GDM1 (cell line): ENCODE measurements at places on chromosomes 1 and 21.

DNA sequence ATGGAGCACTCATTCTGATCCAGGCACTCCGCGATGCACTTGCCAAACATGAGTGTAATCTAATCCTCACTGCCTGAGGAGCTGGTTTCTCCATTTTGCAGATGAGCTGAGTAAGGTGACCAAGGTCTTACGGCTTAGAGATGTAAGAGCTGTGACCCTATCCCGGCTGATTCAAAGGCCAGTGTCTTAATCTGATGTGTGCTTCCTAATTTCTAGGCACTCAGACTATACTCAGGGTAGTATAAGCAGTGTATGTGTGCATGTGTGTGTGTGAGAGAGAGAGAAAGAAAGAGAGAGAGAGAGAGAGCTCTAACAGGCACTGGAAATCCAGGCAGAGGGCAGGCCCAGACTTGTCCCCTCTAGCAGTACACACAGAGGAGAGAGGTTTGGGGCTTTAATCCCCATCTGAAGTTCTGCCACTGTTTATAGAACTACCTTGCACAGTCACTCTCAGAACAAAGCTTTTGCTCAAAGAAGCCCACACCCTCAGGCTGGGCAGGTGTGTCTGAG, 188.2 kb downstream of the ZBTB18 start:
- DNase-seq: peak; percentile 42

DNA sequence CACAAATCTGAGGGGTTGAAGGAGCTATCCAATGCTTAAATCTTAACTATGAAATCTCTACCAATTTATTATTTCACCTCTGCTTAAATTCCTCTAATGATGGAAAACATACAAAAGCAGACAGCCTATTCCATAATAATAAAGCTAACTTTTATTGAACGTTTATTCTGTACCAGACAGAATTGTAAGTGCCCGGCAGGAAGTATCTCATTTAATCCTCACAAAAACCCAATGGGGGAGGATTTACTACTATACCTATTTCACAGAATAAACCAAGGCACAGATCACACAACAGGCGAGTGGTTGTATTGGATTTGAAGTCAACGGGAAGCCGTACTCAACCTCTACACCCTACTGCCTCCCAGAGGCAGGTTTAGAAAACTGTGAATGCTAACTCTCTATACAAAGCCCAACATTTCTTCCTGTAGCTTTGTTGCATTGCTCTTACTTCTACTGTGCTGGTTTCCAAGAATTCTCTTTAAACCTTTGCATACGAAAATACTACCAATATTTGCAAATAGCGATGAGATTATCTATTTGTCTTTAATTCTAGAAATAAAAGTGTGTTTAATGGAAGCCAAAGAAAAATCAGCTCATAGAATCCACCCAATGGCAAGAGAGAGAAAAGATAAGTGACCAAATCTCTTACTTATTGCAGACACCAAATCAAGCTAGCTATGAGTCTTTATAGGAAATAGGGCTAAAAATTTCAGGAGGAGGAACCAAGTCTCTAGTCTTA, 33.5 kb upstream of the C1orf53 start:
- peak; percentile 38 for DNase-seq

GRCh38 chr1:29474274-29475244, 238.2 kb downstream of the PTPRU start:
- DNase-seq: no peak

DNA sequence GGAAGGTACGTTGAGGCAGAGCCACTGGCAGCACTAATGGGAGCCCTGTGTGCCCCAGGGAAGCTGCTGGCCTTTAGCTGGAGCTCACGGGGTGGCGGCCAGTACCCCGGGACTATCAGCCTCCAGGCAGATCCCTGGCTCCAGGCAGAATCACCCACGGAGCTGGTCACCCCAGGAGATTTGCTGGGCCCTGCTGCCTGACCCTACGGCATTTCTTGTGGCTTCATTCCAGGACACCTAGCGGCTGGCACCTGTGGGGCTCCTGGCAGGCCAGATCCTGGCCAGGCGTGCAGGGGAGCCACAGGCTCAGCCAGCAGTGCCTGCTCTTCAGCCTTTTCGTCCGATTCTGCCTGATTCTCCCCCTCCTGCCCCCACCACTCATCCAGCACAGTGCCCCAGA, 7.1 kb downstream of the PADI1 start:
- no peak for DNase-seq

GRCh38 chr1:105793536-105794146, 1262.8 kb upstream of the PRMT6 start:
- peak; percentile 24 for DNase-seq

DNA sequence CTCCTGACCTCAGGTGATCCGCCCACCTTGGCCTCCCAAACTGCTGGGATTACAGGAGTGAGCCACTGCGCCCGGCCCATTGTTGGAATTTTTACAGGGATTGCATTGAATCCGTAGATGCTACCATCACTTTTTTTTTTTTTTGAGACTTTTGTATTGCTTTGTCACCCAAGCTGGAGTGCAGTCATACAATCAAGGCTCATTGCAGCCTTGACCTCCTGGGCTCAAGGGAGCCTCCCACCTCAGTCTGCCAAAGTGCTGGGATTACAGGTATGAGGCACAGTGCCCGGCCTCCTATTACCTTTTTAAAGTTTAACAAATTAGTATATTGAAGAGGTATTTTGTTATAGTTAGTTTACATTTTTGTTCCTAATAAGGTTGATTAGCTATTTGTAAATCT, 62.2 kb upstream of the SLC45A1 start:
- no peak for DNase-seq

DNA sequence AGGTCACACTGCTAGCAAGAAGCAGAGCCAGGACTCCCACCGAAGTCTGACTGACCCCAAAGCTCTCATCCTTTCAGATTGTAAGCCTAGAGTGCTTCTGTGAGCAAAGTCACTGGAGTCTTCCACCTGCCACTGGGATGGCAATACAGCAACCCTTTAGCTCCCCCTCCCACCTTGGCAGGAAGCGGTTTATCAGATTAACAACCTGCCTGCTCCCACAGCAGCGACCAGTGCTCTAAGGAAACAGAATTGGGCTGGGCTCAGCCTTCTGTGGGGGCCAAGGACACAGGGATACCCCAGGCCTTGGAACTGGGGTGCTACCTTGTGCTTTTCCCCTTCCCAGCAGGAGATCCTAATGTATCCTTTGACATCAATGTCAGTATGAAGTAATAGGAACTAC, 76.0 kb downstream of the GFI1 start:
- no peak for DNase-seq

GRCh38 chr1:3215198-3216014, 146.4 kb downstream of the PRDM16 start:
- DNase-seq: no peak

GRCh38 chr21:25735646-25736597, 1.1 kb downstream of the GABPA start:
- peak; percentile 78 for DNase-seq
